Stimulated activated CD4-positive, alpha-beta T cell treated with anti-CD3 and anti-CD28 coated beads, Interleukin-1b, Interleukin-23, amount 100 ng/mL, for 1 hour (primary cell): ENCODE measurements at places on chromosomes 5 and 9.

DNA sequence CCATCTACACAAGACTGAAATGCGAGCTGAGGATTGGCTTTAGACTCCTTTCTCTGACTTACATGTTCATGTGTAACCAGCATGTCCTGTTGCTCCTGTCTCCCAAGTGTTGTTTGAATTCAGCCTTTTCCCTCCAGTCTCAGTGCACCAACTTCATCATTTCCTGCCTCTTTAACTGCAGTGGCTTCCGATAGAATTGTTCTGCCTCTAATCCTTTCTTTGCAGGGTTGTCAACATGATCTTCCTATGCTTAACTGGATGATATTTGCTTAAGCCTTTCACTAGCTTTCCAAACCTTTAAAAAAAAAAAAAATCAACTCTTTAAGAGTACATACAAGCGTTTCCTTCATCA is 6.7 kb upstream of the FYB1 start:
- no peak for DNase-seq

DNA sequence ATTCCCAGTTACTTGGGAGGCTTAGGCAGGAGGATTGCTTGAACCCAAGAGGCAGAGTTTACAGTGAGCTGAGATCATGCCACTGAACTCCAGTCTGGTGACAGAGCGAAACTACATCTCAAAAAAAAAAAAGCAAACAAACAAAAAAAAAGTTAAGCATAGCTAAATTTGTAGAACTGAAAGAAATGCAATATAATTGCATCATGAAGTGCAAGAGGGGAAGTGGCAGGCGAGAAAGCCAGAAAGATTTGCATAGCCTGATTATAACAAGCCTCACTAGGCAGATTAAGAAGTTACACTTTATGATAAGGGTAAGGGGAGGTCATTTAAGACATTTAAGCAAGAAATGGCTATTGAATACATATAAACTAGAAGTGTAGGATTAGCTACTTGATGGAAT is 187.1 kb downstream of the EDIL3 start:
- DNase-seq = no peak

- DNase-seq = no peak
These were observed 46.6 kb upstream of the PRSS3 start for GRCh38 chr9:33748633-33749304.

DNA sequence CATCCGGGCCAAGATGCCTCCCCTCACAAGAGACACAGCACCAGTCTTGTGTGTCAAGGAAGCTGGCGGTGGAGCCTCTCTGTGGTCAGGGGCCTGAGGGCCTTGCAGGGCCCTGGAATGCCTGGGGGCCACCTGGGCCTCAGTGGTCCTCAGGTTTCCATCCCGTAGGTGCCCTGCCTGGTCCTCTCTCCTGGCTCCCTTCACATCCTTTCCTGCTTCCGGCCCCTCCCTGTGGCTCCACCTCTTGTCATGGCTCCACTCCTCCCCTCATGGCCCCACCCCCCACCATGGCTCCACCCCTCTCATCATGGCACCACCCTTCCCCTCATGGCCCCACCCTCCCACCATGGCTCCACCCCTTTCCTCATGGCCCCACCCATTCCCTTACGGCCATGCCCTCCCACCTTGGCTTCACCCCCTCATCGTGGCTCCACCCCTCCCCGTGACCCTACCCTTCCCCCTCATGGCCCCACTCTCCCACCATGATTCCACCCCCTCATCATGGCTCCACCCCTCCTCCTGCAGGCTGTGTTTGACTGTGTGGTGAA is 175.8 kb downstream of the CACNA1B start:
- no peak for DNase-seq

- no peak for DNase-seq
These were observed 16.2 kb upstream of the SMU1 start for GRCh38 chr9:33092634-33093033.

DNA sequence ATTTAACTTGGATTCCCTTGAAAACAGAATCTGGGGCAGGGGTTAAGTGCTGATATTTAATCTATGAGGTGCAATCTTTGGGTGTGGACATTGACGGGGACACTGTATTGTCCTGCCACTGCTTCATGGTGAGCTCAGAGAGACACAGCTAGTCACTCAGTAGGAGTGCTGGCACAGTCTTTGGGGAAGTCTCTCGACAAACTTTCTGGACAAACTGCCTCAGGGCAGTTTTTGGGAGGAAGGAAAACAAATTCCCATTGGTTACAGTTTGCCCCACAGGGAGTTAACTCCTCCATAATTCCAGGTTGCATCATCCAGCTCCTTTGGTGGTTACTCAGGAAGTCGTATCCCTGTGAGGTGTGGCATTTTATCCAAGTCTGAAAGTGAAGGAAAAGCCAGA is 17.9 kb downstream of the HNRNPK start:
- DNase-seq = no peak

DNA sequence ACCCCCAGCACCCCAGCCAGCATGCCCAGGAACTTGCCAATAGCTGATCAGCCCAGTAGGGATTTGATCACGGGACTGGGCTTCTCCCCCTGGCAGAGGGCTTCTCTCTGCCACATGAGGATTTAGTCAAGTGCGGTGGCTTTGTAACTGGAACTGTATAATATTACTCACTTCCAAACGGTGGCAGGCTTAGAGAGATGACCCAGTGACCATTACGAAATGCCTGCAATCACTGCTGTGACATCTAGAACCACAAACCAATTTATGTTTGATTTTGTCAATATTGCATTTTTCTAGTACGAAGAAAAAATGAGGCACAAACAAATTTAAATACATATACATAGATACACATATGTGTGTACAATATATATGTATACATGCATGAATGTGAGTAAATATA is 192.1 kb downstream of the ERCC6L2 start:
- no peak for DNase-seq

- DNase-seq = no peak
These were observed 25.4 kb downstream of the ADAMTS2 start for GRCh38 chr5:179319741-179320281.

DNA sequence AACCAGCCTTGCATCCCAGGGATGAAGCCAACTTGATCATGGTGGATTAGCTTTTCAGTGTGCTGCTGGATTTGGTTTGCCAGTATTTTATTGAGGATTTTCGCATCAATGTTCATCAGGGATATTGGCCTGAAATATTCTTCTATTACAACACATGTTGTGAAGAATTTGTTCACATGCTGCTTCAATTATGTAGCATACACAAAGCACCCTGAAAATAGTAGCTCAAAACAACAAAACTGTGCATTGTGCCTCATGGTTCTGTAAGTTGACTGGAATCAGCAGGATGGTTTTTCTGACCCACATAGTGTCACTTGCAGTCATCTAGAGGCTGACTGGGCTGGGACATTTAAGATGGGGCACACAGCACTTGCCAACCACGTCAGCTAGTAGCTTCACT is 193.9 kb downstream of the SYK start:
- DNase-seq = no peak

- no peak for DNase-seq
These were observed 19.1 kb downstream of the FOCAD start for GRCh38 chr9:20703146-20703545.

DNA sequence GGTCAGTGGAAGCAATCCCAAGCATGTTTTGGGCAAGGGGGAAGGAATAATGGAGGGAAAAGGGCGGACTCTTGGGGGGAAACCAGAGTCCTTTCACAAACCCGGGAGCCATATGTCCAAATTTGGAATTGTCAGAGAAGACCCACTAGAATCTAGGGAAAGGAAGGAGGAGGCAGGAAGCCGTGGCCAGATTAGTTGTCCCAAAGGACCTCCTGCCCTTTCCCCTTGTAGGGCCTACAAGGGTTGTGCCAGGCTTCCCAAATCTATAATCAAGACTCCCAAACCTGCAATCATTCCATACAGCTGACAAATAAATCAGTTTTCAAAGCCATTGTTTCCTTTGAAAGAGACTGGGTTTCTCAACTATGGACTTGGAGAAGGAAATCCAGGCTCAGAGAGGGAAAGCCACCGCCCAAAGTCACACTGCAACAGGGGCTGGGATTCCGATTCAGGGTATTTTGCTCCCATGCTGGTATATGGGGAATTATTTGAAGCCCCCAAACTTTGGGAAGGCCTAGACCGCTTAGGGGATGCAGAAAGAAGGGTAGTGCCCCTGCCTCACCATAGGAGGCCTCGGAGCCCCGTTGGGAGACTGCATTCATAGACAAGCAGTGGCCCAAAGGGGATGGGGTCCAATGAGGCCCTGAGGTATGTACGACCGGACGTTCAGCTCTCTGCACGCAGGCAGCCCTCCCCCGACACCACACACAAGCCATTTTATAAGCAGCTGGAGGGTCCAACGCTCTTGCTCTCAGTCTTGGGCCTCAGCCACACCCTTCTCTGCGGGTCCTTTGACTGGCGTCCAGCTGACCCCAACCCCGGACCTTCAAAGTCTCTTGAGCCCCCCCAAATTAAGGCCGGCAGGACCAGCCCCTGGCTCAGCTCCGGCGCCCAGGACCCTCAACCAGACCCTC is 815 bp downstream of the ANXA6 start:
- DNase-seq = no peak

DNA sequence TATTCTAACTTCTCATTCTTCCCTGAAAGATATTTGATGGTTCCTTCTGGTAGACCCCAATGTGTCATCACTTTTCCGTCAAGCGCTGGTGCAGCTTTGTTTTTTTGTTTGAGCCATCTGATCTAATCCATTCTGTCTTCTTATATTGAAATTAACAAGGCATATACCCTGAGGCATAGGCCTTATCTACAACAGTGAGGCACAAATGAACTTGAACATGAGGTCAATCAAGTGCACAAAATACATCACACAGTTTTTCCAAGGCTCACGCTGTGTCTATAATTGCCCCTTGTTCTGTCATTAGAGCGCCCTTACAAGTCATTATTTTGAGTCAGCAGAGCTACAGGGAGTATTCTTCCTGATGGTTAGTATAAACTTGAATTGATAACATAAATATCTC is 406.6 kb downstream of the MAT2B start:
- no peak for DNase-seq

DNA sequence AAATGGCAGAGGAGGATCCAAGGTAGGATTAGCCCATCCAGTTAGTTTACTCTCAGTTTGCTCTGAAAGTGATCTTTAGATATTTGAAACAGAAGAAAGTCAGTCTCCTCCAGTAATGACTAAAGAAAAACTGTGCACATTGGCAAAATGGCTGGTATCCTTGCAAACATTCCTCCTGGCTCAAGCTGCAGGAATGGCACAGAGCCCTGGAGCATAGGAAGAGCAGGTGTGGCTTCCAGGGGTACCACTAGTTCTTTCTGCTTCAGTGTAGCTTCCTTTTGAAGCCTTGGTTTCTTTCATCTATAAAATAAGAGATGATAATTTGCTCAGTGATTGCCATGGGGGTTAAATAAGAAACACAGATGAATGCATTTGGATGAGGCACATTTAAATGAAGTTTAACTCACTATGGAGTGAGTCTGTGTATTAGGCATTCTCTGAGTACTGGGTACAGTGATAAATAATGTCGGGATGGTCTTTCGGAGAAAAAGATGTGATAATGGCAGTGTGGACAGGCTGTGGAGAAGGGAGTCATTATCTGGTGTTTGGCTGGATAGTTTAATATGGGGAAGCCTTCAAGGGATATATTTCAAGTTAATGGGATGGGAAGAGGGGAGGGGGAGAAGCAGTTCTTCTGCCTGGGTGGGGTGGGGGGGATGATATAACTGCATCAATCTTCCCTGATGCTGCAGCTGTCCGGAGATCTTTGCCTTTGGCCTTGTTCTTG is 217.3 kb upstream of the KLF4 start:
- no peak for DNase-seq

DNA sequence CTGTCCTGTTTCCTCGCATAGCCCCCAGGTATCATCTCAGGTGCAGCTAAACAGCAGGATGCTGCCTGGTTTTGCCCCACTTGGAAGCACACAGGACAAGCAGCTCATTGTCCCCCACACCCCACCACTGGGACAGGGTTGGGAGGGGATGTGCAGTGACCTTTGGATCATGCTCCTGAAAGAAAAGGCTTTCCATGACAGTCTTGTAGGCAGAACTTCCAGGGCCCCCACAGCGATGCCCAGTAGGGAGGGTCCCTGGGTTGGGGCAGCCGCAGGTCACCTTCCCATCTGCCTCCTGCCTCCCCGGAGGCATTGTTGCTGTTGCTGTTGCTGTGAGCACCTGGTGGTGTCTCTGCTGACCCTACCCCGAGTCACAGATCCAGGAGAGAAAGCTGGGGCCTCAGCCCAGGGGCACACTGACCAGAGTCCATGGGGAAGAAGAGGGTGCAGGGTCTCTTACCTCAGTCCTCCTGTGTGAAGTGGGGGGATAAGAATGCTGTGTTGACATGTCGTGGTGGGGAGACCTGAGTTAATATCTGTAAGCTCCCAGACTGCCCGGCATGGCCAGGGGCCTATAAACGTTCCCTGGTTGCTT is 8.5 kb downstream of the CEP72 start:
- no peak for DNase-seq

DNA sequence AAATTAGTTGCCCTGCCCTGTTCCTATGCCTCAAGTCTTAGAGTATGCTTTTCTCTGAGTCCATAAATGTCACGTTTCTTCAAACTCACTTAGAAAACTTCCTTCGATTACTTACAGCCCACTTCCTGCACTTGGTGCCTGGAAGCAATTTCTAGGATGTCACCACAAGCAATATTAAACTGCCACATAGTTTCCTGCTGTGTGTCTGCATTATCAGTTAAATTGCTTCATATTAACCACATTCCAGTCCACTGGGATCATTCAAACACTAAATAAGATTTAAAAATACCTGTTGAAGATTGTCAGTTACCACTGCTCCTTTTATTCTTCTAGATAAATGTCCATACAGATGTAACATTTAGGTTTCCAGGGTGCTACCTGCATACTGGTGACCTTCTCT is 4.1 kb downstream of the DENND1A start:
- DNase-seq = no peak

GRCh38 chr9:6183227-6183551 is 32.4 kb upstream of the IL33 start:
- no peak for DNase-seq

- no peak for DNase-seq
These were observed 13.2 kb upstream of the HSPB3 start for GRCh38 chr5:54442271-54442670.

- no peak for DNase-seq
These were observed 106.8 kb upstream of the NREP start for GRCh38 chr5:111863801-111864200.

- DNase-seq = no peak
These were observed 26.4 kb upstream of the SLC1A1 start for GRCh38 chr9:4463824-4464223.

- no peak for DNase-seq
These were observed 162.5 kb upstream of the KIF2A start for GRCh38 chr5:62143268-62144229.

- DNase-seq = no peak
These were observed 110.9 kb upstream of the LPAR1 start for GRCh38 chr9:111149018-111149759.

DNA sequence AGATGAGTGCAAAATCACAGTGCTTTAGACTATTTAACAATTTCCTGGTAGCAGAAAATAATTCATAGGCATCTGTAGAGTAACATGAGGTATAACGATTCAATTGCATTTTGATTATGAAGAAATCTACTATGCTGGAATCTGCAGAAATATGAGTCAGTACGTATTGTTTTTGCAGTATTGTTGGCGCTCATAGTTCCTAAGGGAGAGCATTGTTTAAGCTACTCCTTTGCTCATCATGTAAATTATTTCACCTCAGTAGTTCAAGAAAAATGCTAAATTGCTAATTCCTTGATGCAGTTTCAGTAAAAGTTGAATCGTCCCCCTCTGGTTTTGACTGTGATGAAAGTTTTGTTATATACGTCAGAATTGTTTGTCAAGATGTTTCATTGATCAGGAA is 458.4 kb downstream of the HINT1 start:
- DNase-seq = no peak
